ENCODE measurements at places on chromosomes 2 and 18. TPM values are rescaled to one million over a fixed set of nuclear protein-coding genes. Genes with fewer than 3 reads are reported as not detected.

Gene UGT1A8
- 1.3 TPM for total RNA-seq

- no peak for DNase-seq
Observed at GRCh38 chr2:72412214-72412613, 264.6 kb upstream of the CYP26B1 start.

- DNase-seq: no peak
Observed at GRCh38 chr2:75284345-75284744, 85.0 kb upstream of the TACR1 start.

DNA sequence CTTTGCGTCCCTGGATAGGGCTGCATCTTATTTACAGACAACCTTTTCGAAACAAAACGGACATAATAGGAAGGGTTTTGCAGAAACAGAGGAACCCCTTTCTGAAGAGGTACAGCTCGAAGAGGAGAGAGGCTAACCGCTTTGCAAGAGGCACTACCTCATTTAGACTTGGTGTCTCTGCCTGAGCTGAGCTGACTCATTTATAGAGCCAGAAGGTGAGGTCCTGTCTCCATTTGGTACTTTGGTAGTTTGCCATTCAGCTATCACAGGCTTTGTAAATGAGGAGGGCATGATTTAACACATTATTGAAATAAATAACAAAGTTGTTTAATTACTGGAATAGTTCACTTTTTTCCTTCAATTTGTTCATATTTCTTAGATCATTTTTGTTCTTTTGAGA, 2.2 kb upstream of the NXPH2 start:
- DNase-seq: no peak

DNA sequence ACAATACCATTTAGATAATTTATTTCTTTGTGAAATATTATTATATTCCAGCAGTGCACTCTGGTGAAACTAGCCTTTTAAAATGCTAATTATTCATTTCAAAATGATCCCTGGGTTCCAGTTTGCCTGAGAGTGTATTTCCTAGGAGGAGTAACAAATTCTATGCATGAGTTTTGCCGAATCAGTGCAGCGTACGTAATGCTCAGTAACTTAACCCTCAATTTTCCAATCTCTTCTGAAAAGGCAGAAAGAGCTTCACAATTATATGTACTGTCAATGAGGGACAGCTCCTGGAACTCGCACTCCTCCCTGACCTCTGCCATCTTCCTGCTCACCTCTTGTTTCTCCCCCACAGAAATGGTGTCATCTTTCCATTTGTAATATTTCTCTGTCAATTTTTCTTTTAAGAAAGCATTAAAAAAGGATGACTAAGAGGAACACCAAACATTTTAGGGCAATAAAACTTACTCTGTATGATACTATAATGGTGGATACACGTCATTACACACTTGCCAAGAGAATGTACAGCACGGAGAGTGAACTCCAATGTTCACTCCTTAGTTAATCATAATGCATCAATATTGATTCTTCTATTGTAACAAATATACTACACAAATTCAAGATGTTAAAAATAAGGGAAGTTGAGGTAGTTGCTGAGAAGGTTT, 25.7 kb upstream of the XIRP2 start:
- no peak for DNase-seq

DNA sequence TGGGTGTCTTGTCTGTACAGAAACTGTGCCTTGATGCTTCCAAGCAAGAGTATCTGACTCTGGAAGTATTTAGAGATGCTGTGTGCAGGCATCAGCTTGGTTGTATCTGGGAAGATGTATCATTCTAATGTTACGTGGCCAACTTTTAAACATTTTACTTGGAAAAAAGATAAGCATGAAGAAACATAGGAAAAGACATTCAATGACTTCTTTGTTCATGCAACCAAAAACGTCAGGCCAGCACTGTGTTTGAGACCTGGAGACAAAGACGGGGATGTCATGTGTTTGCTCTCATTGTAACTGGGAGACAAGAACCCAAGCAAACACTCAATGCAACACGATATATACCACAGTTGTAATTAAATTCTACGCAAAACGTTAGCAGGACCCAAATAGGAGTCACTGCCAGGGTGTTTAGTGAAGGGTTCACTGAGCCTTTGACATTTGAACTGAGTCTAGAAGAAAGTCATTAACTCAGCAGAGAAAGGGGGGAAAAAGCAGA, 8.9 kb upstream of the SESTD1 start:
- no peak for DNase-seq

Gene ADD2
- total RNA-seq: 0.76 TPM
